ENCODE measurements at places on chromosomes 3 and 15.

DNA sequence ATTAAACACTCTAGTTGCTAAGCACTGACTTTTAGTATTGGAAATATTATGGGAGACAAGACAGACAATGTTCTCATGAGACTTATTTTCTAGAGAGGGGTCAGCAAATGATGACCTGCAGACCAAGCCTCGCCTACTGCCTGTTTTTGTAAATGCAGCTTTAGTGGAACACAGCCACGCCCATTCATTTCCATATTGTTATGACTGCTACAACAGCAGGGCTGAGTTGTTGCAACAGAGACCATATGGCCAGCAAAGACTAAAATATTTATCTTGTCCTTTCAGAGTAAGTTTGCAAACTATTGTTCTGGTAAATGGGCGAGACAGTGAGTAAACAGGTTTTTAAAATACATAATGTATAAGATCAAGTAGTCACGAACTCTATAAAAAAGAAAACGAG, 570.2 kb downstream of the NTRK3 start:
- no peak for DNase-seq

DNA sequence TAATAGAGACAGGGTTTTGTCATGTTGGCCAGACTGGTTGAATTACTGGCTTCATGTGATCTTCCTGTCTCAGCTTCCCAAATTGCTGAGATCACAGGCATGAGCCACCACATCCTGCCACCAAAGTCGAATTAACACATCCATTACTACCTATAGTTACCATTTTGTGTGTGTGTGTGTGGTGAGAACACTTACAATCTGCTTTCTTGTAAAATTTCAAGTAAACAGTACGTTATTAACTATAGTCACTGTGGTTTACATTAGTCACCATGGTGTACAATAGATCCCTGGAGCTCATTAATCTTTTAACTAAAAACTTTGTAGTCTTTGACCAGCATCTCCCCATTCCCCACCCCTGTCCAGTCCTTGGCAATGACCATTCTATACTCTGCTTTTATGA, 270.0 kb downstream of the NAALADL2 start:
- no peak for DNase-seq

GRCh38 chr3:148971401-148972163, 19.8 kb upstream of the GYG1 start:
- no peak for DNase-seq

DNA sequence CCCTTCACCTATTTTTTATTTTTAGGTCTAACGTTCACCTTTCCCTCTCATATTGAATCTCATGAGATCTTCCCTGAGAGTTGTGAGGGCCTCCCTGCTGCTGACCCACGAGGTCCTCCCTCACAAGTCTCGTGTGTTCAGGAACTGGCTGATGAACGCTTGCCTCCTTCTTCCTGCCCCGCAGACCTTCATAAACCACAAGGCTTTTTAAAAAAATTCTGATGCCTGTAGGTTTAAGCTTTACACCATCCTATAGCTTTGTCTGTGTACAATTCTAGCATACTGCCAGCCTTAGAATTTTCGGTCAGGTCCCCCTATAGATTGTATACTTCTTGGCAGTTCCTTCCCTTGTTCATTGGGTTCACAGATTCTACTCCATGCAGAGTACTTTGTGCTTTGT, 50.5 kb downstream of the CHST2 start:
- DNase-seq, result no peak

GRCh38 chr3:78353231-78353630, 1313.3 kb downstream of the ROBO2 start:
- no peak for DNase-seq

DNA sequence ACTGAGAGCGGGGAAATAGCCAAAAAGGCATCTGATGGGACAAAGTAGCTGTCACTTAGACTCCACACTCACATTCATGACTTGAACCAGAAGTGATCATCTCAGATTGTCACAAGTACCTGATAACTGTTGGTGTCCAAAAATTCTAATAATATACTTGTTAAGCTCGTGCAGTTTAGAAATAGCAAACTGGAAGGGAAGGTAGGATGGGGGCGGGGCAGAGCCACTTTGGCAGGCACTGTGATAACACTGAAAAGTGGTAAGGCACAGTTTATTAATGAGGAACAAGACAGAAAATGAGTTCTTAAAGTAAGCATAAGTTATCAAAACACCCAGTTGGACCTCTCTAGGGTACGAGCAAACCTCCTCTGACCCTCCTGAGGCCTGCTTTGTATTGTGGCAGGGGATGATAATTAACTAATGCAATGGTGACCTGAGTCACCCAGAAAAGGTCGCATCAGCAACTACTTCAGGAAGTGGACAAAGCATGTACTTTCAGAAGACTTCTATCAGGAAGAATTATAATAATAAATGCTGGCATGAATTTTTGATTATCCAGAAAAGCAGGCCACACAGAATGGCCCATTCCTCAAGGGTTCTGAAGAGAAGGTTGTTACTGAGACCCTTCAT, 54.4 kb downstream of the ADCY5 start:
- no peak for DNase-seq

GRCh38 chr3:9800529-9800928, 7.6 kb downstream of the ARPC4 start:
- no peak for DNase-seq

DNA sequence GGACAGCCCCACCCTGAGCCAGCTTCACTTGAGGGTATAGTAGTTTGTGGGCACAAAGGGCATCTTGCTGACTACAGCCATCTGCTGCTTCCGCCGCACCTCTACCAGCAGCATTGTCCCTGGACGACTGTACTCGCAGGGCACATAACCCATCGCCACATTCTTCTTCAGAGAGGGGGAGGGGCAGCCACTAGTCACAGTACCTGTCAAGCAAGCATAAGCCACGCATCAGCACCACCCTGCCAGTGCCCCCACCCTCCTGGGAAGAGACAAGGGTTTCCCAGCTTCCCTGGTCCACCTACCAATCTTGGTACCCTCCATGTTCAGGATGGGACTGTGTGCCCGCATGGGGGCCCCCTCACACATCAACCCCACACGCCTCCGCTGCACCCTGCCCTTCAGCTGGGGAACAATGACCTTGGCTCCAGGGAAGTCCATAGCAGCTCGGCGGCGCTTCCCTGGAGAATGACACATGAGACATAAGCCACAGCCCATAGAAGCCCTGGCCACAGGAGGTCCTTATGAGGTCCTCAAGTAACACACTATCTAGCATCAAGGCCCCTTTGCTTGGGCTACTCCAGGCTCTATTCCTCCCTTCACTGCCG, 4.7 kb downstream of the AMT start:
- DNase-seq, result no peak

DNA sequence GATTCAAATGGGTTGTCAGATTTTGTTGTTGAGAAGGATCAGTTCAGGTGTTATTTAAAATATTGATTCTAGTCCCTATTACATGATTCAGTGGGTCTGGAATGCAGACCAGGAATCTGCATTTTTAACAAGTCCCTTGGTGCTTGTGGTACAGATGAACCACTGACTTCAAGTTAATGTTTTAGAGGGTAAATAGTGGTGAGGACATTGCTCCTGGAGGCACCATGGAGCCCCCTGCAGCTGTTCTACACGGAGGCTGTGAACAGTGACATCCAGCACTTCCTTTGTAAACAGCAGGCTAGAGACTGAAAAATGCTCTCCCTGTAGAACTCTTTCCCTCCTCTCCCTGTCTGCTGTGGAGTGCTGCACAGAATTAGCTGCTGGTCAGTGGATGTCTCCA, 4.8 kb upstream of the FSIP1 start:
- DNase-seq, result no peak

DNA sequence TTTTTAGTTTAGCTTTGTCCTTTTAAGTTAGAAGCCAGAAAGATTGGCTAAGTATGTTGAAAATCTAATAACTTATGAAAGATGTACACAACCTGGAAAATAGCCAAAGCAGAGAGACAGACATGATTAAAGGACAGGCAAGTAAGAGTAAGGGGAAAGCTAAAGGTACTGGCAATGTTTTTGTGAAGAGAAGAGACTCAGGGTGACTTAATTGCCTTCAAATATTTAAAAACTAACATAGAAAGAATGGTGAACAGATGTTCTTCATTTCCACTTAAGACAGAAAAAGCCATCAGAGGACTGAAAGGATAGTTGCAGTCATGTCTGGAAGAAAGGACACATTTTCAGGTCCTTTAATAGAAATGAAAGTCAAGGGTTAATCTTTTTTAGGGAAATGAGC, 68.8 kb downstream of the ZNF385D start:
- no peak for DNase-seq

- no peak for DNase-seq
These were observed 47.4 kb upstream of the CRTC3 start for GRCh38 chr15:90482124-90483011.

GRCh38 chr3:33597257-33597689, 120.8 kb downstream of the CLASP2 start:
- no peak for DNase-seq

DNA sequence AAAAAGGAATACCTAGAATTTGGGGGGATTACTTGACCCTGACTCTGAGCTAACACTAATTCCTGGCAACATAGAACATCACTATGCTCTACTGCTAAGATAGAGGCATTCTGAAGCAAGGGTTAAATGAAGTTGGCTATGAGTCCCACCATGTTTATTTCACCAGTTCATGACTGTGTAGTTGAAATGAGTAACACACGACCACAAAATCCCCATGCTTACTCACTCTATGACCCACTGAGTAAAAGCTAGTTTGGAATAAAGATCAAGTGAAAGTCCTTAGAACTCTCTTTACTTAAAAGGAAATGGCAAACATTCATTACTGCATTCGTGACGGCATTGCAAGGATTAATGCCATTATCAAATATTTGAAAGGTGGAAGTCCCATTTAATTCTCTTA, 47.4 kb downstream of the MRPL46 start:
- DNase-seq, result no peak

GRCh38 chr3:152209776-152210175, 59.0 kb upstream of the MBNL1 start:
- no peak for DNase-seq

DNA sequence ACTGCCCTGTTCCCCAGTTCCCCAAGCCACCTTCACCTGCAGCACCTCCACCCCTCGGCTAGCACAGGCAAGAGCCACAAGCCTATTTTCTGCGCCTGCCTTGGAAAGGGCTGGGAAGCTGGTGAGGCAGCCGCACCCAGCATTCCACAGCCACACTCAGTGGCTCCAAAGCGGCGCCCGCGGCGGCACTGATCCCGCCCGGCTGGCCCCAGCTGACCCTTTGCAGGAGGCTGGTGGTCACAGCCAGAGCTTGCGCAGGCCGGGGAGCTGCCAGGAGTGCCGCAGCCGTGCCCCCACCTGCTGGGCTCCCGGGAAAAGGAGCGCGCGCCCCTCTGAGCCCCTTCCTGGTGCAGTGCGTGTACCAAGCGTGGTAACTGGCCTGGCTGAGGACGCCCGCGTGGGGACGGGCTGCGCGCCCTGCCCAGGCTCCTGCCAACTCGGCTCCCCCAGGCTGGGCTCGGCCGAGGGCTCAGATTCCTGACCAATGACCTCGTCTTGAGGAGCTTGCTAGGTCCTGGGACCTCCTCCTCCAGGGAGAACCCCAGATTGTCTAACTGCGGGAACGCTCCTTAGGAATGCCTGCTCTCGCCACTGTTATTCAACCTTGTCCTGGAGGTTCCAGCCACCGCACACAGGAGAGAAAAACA, 13.3 kb downstream of the GRAMD2A start:
- no peak for DNase-seq

GRCh38 chr3:100928638-100929428, 64.4 kb downstream of the ABI3BP start:
- no peak for DNase-seq
